ENCODE measurements at places on chromosomes 7 and 10.

- DNase-seq, result no peak
These were observed 48.7 kb downstream of the ELMO1 start for GRCh38 chr7:37399876-37400421.

DNA sequence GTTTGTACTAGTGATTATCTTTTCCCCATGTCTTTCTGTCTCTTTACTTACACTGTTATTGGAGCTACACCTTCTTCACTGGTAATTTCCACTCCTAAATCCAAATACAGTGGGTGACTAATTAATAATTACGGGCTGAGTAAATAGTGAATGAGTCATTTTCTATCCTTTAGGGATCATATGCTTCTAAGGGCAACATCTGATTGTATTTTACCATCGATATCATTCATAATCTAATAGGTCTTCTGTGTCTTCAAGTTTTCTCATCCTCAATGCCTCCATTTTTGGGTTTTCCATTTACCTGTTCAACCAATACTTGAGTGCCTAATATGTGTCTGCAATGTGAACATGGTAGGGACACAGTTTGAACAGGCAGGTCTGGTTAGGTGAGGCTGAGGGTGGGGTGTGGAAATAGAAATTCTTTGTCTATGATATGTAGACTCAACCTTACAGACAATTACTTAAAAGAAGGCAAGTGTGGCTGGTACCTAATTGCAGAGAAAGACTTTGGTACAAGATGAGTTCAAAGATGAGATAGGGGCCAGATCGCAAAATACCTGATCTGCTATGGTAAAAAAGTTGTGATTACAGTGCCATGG lies 5.9 kb upstream of the DHX32 start:
- no peak for DNase-seq

GRCh38 chr7:23662124-23662983 lies 17.6 kb upstream of the FAM221A start:
- DNase-seq, result no peak

DNA sequence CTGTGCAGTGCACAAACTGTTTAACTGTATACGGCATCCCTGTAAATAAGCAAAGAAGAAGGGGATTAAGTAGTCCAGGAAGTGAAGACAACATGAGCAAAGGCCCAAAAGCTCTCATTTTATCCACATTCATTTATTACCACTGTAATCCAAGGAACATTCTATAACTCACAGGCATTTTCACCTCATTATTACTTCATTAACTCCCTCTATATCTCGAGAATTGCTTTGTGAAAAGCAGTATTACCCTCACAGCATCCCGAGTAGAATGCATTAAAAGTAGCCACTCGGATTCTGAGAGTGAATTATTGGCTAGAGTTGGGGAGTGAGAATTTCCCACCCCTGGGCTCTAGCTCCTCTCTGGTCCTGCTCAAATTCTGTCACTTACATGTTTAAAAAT lies 51.0 kb upstream of the CHCHD3 start:
- DNase-seq, result no peak

DNA sequence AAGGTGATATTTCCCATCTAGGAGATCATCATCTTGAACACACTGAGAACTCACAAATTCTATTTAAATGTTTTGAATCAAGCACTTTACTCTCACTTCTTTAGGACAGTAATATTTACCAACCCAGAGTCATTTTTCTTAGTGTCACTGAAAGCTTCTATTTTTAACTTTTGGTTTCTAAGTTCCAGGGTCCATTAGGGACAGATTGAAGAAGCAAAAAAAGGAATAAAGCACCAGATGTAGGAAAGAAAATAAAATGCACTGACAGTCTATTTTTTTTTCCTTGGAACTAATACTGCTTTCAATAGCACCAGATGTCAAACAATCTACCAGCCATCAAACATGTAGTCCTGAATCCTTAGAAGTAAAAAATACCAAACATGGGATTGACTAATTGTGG lies 526.7 kb upstream of the LRRN3 start:
- DNase-seq, result no peak

GRCh38 chr10:118266098-118266748 lies 75.9 kb downstream of the FAM204A start:
- DNase-seq, result no peak

DNA sequence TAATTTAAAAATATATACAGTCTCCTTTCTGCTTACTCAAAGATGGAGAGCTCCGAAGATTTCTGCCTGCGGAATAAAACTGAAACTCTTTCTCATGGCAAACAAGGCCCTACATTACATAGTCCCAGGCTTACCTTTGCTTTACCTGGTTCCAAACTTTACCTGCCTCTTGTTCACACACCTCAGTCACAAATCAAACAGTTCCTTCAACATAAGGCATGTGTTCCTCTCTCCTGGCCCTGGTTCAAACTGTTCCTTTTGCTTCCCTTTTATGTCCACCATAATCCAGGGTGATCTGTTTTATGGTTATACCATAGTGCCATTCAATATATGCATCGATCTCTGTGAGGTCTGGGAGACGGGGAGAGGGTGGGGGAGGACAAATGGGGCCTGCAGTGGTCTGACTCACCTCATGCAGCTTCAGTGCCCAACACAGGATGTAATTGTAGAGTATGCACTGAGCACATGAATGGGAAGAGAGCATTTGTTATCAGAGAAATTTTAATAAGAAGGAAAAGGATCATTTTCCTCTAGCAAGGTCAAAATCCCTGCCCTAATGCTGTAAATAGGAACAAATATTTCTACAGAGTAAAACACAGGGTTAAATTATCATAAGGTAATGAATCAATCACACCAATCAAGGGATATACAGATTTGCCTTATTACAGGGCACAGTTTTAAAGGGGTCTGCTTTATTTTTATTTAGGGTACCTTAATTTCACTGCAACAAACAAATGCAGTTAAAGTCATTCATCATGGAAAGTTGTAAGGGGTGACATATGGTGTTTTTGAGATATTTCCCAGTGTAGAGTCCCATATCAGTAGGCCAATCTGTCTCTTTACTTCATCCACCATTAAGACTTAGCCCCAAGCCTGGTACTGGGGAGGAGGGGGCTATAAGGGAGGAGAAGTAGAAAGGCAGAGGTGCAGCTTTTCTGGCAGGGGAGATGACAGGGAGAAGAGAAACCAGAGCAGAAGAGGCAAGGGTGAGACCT lies 88.8 kb upstream of the PDE1C start:
- no peak for DNase-seq

- no peak for DNase-seq
These were observed 24.7 kb downstream of the FGFR2 start for GRCh38 chr10:121573538-121573941.

GRCh38 chr10:88852327-88852726 lies 683 bp upstream of the ANKRD22 start:
- DNase-seq, result no peak

DNA sequence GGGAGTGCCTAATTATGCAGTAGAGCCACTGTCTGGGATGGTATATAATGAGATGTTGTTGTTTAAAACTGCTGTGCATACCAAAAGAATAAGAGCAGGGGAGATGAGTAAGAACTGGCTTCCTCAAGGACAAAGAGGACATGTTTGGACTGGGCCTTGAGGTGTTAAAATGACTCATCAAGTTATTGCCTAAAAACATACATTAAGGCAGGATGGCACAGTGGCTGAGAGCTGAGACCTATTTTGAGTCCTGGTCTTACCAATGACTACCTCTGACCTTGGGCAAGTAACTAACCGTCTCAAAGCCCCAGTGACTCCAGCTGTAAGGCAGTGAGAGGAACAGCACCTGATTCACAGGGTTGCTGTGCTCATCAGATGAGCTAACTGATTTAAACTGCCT lies 71.1 kb downstream of the CFAP58 start:
- DNase-seq, result no peak

- DNase-seq, result no peak
These were observed 176.6 kb upstream of the SP4 start for GRCh38 chr7:21251151-21251800.

DNA sequence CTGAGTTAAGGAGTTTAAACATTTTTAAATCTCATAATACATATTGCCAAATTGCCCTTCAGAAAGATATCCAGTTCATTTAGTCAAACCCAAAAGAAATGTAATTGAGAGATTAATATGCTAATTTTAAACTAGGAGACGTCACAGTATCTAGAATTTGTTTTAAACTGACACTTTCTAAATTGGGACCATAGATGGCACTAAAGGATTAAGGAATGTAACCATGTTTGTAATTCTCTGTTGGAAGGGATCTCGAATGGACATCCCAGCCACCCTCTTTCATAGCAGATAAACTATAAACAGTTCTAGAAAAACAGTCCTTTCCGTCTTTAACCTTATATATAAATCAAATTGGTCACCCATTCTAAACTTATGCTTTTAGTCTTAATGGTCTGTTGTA lies 30.0 kb upstream of the SAMD9L start:
- DNase-seq, result no peak

DNA sequence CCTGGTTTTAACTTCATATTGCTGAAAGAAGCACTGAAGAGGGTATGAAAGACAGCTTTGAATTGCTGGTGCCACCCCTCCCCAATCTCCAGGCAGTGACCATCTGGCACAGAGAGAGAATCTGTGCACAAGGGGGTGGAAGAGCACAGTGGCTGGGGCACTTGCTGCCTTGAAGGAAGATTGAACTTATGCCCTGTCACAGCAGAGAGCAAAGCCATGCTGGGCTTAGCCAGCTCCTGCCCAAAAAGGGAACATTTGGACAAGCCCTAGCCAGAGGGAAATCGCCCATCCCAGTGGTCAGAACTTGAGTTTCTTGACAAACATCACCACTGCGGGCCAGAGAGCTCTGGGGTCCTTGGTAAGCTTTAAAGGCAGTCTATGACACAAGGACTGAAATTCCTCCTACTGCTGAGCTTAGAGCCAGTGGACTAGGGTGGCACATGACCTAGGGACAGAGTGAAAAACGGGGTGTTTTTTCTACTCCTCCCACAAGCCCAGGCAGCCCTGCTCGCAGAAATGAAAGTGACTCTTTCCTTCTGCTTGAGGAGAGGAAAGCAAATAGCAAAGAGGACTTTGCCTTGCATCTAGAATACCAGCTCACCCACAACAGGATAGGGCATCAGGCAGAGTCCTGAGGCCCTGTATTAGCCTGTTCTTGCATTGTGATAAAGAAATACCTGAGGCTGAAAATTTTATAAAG lies 257.2 kb downstream of the CTNNA3 start:
- no peak for DNase-seq

GRCh38 chr10:71627230-71627939 lies 92.2 kb downstream of the C10orf105 start:
- DNase-seq, result no peak

GRCh38 chr10:80655898-80656297 lies 118.2 kb downstream of the SH2D4B start:
- no peak for DNase-seq

DNA sequence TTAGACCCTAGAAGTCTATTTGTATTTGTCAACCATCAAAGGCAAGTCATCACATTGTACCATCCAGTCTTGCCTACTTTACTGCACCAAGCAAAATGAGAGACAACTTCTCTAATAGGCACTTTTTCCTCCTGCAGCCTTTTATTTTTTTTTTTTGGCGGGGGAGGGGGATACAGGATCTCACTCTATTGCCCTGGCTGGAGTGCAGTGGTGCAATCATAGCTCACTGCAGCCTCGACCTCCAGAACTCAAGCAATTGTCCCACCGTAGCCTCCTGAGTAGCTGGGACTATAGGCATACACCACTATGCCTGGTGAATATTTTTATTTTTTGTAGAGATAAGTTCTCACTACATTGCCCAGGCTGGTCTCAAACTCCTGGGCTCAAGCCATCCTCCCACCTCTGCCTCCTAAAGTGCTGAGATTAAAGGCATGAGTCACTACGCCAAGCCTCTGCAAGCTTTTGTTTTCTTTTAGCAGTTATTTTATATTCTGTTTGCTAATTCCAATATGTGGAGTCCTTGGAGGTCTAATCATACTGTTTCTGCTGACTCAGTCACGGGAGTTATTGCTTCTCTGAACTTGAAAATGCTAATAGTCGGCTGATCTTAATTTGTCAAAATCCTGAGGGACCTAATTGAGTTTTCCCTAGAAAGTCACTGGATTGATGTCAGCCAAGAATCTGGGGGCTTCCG lies 14.2 kb downstream of the KPNA7 start:
- no peak for DNase-seq

- no peak for DNase-seq
These were observed 42.5 kb upstream of the ZNF438 start for GRCh38 chr10:31073996-31074721.

DNA sequence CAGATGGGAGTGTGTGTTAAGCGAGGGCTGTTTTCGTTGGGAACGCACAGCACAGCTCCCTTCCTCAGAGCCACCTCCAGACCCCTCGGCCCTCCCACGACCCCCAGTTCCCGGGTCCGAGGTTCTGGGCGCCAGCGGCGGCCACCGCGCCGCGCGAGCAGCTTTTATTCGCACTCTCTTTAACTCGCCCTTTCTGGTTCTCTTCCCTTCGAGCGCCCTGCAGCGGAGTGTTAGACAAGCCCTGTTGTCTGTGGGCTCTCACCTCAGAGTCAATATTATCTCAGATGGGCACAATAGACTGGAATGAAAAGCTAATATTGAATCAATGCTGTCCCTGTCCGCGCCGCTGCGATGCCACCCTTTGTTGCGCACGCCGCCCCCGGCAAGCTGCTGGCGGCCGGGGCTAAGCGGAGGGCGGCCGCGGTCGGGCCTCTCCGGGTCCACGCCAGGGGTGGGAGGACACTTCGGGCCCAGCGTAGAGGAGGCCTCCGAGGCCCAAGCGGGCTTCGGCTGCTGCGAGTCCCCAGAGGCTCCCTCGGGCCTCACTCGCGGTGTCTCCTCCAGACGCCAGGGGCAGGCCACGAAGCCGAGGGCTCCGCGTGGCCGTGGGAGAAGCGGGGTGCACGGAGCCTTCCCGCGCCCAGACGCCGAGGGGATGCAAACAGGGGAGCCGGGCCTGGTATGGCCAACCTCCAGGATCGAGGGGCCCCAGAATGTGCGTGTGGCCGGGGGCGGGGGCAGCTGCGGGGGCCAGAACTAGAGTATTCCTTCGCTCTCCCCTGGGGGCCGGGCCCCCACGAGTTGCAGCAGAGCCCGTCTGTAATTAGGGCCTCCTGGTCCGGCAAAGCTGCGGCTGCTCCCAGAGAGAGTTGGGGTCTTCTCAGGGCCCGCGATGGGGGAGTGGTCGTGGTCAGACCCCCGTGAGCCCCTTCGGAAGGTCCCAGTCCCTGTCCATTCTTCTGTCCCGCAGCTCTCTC lies 7.9 kb upstream of the EMX2 start:
- no peak for DNase-seq

- no peak for DNase-seq
These were observed 88.1 kb downstream of the VOPP1 start for GRCh38 chr7:55484241-55484640.

DNA sequence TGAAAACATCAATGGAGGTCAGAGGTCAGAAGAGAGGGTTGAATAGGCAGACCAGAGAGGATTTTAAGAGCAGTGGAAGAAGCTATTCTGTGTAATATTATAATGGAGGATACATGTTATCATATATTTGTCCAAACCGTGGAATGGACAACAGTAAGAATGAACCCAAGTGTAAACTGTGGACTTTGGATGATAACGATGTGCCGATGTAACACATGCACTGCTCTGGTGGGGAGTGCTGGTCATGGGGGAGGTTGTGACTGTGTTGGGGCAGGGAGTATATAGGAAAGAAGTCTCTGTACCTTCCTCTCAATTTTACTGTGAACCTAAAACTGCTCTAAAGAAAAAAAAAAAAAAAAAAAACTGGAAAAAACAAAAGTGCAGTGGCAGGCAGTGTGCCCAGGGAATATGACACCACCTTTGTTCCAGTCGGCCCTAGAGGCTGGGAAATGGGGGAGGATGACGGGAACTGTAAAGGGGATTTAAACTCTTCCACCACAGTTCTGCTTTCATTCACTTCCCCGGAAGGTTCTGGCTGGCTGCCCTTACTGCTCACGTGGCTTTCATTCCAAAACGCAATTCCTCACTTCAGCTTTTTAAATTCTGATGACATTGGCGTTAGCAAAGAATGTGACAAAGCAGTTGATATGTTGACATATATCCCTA lies 113.7 kb upstream of the ANKRD1 start:
- no peak for DNase-seq
